ENCODE measurements at places on chromosomes 5 and 9. TPM values are rescaled to one million over a fixed set of nuclear protein-coding genes. Genes with fewer than 3 reads are reported as not detected.

Gene TRPM6
- 0.09 TPM for total RNA-seq

Gene GPR150
- 0.28 TPM for total RNA-seq

Gene TAS2R1
- total RNA-seq, result not detected

Gene B4GALT1
- 54.3 TPM for total RNA-seq

Gene EFNA5
- 0.14 TPM for total RNA-seq

Gene PCDHGB2
- total RNA-seq, result 2.4 TPM

Gene ELL2
- total RNA-seq, result 59.6 TPM

Gene IFNK
- not detected for total RNA-seq

Gene WDR31
- 1.8 TPM for total RNA-seq

Gene PLAC8L1
- total RNA-seq, result not detected

Gene EIF4E1B
- total RNA-seq, result not detected

Gene DNAJC21
- total RNA-seq, result 43.0 TPM

Gene MEF2C
- total RNA-seq, result 4.7 TPM

Gene FOXI1
- not detected for total RNA-seq

Gene YTHDC2
- 18.6 TPM for total RNA-seq

Gene SPATA31C1
- not detected for total RNA-seq

Gene LCN1
- total RNA-seq, result 0.65 TPM

Gene PRLR
- total RNA-seq, result 0.18 TPM

Gene OBP2B
- not detected for total RNA-seq

Gene COL5A1
- total RNA-seq, result 247 TPM

Gene CAST
- total RNA-seq, result 127 TPM

Gene SMC5
- total RNA-seq, result 30.6 TPM

Gene RAI14
- 132 TPM for total RNA-seq

Gene NTMT1
- 34.4 TPM for total RNA-seq

Gene ST6GALNAC4
- total RNA-seq, result 21.2 TPM

Gene WWC1
- total RNA-seq, result 1.8 TPM

Gene BRD9
- total RNA-seq, result 45.2 TPM

Gene SPATA31D4
- total RNA-seq, result not detected

Gene TIGD6
- total RNA-seq, result 10.3 TPM

Gene BAAT
- not detected for total RNA-seq

Gene FIBCD1
- total RNA-seq, result 1.5 TPM

Gene SLIT3
- 18.5 TPM for total RNA-seq

Gene ELP1
- total RNA-seq, result 27.4 TPM

Gene PRUNE2
- total RNA-seq, result 9.2 TPM

Gene IFNA13
- not detected for total RNA-seq

Data from smooth muscle cell of bladder (primary cell).